ENCODE measurements at places on chromosomes 6 and 20.

DNA sequence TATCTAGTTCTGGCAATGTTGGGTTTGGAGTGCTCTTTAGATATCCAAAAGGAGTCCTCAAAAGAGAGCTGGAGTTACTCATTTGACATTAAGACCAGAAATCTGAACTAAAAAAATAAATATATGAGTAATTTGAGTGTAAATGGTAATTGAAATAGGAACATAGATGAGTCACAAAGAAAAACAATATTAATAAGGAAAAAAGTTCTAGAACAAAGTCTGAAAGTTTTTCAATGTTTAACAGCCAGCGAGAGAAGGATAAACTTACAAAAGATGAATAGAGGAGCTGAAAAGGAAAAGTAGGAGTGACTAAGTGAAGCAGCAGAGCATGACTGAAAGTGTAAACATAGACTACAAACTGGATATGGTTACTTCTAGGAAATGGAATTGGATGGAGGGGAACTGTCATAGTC lies 46.8 kb downstream of the EPM2A start:
- no peak for DNase-seq

DNA sequence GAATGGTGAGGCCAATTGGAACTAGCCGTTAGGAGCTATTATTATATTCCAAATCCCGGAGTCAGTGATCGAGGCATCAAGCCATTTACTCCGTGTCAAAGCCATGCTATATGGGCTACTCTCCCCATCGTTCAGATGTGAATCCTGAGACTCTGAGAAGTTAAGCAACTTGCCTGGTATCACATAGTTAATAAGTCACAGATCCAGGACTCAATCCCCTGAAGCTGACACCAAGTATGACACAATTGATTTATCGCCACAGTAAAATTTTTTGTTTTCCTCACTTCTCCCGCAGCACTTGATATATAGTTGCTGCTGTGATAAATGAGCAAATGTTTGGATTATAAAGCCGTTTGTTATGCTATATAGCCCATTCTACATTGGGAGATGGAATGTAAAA lies 50.8 kb upstream of the TSHZ2 start:
- no peak for DNase-seq

- DNase-seq = peak; percentile 76
These were observed 45.2 kb downstream of the DPPA5 start for GRCh38 chr6:73308712-73309534.

DNA sequence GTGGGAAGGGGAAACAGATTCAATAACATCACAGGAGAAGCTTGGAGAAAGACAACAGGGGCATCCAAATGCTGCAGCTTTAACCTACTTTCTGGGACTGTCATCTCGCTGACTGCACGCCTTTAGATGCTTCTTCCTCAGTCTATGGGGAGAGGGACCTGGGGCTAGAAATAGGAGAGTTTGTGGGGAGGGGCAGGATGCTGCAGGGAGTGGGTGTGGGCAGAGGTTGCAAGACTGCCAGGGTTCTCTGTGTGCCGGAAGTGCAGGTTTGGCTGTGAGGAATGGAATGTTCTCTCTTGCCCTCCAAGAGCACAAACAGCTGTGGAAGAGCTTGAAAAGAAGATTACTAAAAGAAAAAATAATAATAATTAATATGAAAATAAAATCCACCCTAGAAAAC lies 93.2 kb downstream of the FOXO3 start:
- DNase-seq = no peak

- DNase-seq = no peak
These were observed 168.4 kb upstream of the CDYL start for GRCh38 chr6:4607793-4608192.

DNA sequence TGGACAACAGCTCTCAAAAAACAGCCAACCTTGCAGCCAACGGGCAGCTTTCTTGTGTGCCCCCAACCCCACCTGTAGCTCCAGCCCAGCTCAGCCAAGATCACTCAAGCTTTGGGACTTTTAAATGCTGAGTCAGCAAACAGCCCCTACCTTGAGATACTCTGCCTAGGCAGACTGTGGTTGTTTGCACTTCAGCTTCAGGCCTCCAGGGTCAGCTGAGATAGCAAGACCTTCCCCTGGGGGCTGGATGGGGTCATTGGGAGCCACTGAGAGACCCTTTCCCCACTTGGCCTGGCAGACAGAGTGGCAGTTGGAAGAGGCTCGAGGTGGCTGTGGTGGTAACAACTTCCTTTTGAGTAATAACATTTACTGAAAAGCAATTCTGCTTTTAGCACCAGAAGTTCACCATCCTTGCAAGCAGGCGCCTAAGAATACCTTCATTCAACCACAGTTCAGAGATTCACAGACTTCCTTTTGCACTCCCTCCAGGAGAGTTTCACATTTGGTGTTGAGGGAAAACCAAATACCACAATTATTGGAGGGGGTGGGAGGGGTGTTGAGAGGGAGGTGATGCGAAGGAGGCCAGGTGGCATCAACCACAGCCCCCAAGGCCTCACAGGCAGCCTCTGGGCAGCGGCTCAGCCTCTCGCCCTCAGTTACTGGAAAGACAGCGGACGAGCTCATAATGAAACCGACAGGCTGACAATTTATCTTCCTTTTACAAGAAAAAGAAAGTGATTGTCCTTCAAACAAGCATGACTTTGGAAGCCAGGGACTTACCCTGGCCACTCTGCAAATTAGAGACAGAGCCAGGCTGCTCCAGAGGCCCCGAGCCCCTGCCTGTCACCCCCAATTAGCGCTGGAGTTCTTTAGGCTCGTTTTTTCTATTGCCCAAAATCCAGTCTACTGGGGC lies 148.1 kb downstream of the CEBPB start:
- no peak for DNase-seq

DNA sequence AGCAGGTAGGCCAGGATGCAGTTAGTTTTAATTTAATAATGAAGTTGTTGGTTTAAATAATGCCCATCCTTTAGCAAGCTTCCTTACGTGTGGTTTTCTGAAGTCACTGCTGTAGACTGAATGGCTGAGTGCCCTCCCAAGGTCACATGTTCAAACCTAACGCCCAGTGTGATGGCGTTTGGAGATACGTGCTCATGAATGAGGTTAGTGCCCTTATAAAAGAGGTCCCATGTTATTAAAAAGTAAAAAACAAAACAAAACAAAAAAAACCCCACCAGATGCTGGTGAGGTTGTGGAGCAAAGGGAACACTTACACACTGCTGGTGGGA lies 16.3 kb downstream of the LRP11 start:
- DNase-seq = no peak

GRCh38 chr6:111175109-111175508 lies 87.8 kb downstream of the SLC16A10 start:
- DNase-seq = no peak

GRCh38 chr6:65289491-65289890 lies 417.5 kb downstream of the EYS start:
- DNase-seq = no peak

DNA sequence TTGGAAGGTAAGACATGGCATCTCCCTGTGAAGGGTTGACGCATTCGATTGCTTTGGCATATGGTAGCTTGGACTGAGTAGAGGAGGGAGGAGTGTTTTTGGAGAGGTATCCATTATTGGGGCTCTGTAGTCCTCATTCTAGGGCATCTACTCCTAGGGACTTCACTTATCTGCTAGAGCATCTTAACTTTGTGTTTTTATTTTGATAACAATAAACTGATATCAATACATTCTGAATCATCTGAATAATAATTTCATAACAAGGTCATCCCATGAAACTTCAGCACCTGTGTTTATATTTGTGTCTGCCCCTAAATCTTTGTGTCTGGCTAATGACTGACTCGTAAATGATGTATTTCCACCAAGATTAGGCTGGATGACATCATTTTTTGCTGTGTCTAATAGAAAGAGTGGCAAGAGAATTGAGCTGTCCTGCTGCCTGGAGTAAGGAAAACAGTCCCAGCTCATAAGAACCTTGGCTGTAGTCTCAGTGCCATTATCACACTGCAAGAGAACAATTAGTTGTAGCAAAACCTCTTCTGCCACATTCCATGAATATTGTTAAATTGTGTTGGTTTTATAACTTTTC lies 288.5 kb downstream of the PRL start:
- DNase-seq = no peak

GRCh38 chr6:1709234-1709641 lies 99.5 kb downstream of the FOXC1 start:
- no peak for DNase-seq

Measured in DMS79 treated with DMSO at 0.1 percent for 48 hours (cell line).